Right forelimb (tissue), 1 donor: ENCODE measurements at places on chromosomes 7 and 10.

DNA sequence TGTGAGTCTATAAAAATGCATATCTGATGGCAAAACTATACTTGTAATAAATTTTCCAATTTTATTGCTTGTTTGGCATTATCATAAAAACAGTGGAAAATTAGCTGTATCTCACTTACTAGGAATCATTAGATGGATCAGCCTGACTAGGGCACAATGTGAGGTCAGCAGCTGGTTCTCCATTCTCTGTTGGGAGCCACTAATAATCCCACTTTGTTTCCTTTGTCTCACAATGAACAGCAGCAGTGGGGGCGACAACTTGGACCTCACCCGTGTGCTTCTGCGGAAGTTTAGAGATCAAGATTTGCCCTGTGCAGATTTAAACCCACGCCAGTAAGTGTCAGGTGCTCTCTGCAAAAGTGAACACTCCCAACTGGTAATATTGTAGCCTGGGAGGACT lies 295.5 kb downstream of the ABCA13 start:
- no peak for DNase-seq

DNA sequence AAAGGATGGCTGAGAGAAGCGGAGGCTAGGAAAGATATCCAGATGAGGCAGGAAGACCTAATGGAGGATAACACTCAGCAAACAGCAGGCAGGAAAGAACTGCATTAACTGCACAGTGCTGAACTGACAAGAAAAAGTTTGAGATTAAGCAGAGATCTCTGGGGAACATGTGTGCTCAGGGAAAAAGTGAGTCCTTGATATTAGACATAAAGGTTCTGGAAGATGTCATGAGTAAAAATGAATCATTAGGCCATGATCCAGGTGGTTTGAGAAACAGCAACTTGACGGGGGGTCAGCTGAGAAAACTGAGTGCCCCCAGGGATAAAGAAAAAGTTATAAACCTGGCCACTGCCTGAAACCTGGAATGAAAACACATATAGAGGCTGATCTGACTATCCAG lies 27.3 kb upstream of the ANK3 start:
- DNase-seq = no peak

DNA sequence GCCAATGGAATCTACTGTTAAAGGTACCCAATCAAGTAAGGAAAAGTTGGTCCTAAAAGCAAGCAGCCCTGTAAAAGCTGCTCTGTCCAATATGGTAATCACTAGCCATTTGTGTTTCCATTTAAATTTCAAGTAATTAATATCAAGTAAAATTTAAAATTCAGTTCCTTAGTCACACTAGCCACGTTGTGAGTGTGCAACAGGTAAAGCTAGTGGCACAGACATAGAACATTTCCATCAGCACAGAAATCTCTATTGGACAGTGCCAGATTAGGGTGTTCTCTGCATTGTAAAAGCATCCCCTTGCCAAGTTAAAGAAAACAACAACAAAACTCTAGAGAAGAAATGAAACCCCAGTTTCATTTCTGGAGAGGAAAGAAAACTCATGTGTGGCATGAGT lies 4.4 kb downstream of the CAV1 start:
- no peak for DNase-seq

DNA sequence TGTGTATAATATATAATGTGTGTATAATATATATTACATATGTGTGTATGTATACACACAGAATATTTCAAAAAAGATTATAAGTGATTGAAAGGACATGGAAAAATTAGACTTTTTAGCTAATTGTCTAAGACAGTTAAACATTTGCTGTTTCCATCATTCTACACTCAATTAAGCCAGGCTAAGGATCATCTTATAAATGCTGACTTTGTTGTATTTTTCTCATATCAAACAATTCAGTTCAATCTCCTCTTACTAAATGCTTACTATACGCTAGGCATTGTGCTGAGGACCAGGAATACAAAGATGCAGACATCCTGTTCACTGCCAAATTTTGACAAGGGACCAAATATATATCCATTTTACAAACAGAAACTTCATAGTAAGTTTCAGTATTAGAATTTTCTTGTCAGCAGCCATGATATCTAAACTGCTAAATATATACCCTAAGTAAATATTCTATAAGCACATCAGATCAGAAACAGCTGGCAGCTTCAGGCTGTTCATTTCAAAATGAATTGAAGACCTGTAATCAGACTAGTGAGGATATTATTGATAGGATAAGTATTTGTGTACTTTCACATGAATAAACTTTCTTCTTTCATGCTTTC lies 10.3 kb upstream of the LRRN3 start:
- no peak for DNase-seq

GRCh38 chr10:124629842-124630241 lies 114.3 kb downstream of the FAM53B start:
- no peak for DNase-seq

GRCh38 chr7:144102041-144102440 lies 7.3 kb upstream of the OR2A2 start:
- no peak for DNase-seq

DNA sequence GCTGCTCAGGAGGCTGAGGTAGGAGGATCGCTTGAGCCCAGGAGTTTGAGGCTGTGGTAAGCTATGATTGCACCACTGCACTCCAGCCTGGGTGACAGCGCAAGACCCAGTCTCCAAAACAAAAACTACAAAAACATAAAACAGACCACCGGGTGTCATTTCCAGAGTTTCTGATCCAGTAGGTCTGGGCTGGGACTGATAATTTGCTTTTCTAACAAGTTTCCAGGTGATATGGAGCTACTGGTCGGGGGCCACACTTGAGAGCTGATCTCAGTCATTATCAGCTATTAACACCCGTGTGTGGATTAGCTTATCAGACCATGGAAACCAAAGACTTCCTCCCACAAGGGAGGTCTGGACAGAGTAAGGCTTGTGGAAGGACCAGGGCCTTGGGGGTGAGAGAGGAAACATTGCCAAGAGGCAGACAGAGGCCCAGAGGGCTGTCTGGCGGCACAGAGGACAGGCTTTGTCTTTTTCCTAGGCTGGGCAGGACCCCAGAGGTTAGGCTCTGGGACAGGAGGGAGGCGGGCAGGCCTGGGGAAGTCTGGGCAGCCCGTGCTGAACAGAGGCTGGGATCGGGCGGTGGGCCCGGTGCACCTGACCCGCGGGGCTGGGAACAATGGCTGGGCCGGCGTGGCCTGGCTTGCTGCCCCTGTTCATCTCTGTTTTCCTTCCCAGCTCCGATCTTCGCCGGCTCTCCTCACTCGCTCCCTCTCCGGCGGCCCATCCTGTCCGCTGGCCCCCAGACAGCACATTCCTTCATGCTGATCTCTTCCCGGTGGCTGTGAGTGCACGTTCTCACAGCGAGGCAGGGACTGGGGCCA lies 25.2 kb downstream of the TMEM270 start:
- peak; percentile 84 for DNase-seq

DNA sequence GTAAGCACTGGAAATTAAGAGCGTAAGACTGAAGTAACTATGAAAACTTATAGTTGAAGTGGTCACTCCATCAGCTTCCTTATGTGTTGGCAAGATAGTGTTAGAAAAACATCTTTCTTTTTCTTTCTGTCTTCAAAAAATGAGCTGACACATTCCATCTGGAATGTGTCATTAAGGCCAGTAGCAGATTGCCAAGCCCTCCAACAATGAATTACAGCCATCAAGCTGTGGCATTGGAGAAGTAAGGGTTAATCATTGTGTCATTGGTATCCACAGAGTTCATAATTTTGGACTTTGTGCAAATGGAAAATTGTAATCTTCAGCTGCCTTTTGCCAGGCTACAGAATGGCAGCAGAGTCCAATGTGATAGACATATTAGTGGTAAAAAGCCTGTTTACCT lies 926.3 kb downstream of the NRG3 start:
- no peak for DNase-seq

GRCh38 chr7:15686957-15687545 lies 568 bp upstream of the MEOX2 start:
- peak; percentile 69 for DNase-seq

DNA sequence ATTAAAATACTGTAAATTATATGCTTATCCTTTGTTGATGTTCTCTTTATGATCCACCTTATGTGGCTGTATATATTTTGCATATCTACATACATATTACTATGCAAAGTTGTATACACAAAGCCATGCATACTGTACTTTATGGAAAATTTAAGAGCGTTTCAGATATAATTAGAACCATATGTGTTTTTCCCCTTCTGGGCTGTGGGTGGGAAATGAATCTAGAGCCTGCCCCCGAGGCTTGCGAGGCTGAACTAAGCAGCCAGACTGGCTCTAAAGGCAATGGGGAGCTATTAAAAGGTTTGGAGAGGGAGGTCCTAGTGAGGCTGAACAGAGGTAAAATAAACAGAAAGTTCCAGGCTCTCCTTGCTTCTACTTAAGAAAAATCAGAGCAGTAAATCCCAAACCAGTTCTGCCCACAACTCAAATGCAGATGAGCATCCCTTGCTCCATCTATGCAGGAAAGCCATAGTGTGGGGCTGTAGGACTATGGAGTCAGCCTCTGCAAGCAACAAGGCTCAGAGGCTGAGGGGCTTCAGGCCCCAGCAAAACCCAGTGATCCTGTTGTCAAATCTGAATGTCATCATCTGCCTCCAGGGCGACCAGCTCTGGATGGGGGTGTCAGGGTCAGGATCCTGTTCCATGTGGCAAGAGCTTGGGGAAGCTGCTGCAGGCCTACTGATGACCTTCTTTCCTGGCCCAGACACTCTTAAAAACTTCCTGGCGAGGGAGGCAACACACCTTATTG lies 14.1 kb upstream of the DDIT4 start:
- no peak for DNase-seq

DNA sequence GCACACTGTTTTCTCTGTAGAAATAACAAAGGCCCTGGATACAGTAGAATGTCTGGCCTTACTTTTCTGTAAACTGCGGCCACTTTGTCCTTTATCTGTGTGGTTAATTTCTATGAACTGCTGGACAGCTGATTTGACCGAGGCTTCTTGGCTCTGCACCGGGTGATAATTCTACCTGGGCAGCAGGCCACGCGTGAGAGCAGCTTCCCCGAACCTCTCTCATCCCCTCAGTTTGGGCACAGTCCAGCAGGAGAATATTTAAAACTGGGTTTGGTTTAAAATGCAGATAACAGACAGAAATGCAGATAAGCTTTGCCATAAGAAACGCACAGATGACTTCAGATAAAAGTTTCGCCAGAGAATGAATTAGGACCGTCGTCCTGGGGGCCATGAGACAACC lies 81.0 kb downstream of the CELF2 start:
- no peak for DNase-seq

- no peak for DNase-seq
Measured at GRCh38 chr7:12470930-12471329, 67.3 kb upstream of the VWDE start.

DNA sequence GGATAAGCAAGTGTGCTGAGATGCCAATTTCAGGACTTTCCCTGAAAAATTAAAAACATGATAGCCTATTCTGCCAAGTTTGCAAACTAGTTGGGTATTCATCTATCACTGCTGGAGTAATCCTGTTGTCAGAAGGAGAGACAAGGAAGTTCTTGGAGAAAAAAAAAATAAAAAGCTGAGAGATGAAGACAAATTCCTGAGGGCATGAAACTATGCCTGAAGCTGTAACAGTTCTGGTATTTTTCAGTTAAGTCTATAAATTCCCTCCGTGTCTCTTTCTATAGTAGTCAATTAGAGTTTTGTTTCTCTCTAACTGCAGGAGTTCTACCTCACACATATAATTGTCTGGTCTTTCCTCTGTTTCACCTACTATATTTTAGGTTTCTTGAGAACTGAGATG lies 95.7 kb downstream of the DGKB start:
- no peak for DNase-seq

DNA sequence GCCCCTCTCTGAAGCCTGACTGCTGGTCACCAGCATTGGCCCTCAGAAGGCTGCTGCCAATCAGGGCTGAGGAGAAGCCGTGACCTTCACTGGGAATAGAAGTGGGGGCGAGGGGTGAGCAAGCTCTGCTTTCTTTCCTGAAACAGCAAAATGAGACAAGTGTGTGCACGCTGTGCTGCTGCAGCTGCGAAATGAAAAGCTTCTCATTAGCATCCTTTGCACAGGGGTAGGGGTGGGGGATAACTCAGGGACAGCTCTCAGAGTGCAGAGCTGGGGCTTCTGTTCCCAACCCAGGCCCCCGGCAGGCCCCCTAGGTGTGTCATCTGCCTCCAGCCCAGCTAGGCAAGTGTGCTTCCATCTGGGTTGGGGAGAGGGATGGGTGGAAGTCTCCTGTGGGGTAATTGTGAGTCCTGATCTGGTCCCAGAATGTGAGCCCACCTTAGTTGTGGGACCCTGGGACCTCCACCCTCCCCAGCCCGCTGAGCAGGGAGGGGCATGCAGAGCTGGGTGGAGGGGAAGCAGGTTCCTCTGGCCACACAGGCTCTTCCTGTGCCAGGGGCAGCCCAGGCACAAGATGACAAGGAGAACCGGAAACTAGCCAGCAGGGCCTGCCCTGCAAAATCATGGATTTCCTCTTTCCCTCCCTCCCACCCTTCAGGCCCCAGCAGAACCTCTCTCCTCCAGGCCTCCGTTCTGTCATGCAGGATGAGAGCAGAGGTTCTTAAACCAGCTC lies 22.2 kb downstream of the ZNF467 start:
- no peak for DNase-seq

- DNase-seq = no peak
Measured at GRCh38 chr7:137657476-137658189, 189.1 kb downstream of the DGKI start.

DNA sequence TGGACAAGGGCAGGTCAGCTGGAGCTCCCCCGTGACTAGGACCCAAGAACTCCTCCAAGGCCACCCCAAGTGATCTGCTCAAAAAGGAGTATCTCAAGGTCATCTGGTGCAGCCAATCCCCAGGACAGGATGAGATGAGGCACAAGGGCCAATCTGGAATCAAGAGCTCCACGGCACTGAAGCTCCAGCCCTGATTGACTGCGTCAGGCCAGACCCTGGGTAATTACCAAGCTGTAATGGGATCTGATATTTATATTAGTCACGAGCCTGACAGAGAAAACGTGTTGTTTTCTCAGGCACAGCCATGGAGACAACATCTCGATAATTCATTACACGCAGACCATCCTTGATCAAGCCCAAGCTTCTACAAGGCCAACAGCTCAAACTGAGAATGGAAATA lies 4.2 kb downstream of the KCNMA1 start:
- DNase-seq = no peak

DNA sequence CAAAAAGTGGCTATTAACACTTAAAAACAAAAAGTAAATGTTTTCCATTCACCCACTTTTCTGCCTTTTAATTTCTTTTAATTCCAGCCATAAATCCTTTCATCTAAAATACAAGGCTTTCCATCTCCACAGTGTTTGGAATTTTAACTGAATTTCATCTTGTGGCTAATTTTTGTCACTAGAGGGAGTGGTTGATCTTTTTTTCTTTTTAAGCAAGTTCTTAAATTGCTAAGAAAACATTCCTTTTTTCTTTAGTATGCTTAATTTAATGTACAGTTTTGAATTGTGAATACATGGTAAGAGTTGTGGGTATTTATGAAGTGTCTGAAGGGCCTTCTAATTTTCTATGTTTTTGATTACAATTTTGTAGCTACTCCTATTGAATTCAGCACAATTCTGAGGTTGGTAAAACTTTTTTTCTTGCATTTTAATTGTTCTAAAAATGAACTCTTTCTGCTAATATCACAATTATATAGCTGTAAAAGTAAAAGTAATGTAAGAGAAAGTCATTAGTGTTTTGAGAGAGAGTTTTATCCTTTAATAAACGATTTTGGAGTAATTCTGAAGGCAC lies 54.9 kb upstream of the ANK3 start:
- DNase-seq = no peak

GRCh38 chr10:18231480-18231879 lies 91.3 kb downstream of the CACNB2 start:
- DNase-seq = no peak

- peak; percentile 43 for DNase-seq
Measured at GRCh38 chr7:142885311-142886230, at the start of gene TRPV6. TSS of gene TRPV6 (minus strand) at chr7:142885745.

GRCh38 chr7:149414745-149415390 lies 46.0 kb downstream of the ZNF777 start:
- peak; percentile 75 for DNase-seq
